Activated T-cell treated with anti-CD3 and anti-CD28 coated beads, Interleukin-2, amount 50 U/mL, for 4 hours (primary cell): ENCODE measurements at places on chromosomes 13 and 19.

- DNase-seq = no peak
These were observed 330.2 kb downstream of the DNAJC15 start for GRCh38 chr13:43353631-43354030.

- DNase-seq = no peak
These were observed 781.3 kb upstream of the MIR17HG start for GRCh38 chr13:90565985-90566713.

DNA sequence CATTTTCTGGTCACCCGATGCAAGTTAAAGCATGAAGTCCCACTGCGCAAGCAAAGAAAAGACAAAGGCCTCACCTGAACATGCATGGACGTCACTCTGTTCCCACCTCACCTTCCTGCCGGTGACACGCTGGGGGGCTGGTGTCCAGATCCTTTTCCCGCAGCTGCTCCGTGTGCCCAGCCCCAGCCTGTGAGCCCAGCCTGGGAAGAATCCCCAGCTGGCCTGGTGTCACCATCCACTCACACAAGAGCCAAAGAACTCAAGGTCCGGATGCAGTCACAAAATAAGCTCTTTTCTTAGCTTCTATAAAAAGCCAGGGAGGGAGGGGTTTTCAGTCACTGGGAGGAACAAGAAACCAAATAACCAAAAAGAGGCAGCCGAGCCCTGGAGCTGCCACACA lies 249.9 kb downstream of the COL4A1 start:
- DNase-seq = no peak

DNA sequence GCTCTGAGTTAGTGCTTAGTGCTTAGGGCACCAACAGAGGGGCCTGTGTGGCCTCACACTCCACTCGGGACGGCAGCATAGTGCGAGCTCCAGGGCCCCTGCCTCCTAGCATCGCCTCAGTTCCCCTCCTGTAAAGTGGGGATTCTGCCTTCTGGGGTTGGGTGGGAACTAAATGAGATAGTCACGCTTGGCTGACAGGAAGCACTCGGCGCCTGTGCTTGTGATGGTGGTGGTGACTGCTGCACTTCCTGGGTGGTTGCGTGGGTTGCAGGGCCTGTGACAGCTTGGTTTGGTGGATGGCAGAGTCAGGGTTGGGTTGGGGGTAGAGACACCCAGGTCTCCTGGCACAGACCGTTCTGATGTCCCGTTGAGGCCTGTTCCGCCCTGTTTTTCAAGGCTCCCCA lies 7.7 kb downstream of the PLEKHF1 start:
- DNase-seq = peak; percentile 83

DNA sequence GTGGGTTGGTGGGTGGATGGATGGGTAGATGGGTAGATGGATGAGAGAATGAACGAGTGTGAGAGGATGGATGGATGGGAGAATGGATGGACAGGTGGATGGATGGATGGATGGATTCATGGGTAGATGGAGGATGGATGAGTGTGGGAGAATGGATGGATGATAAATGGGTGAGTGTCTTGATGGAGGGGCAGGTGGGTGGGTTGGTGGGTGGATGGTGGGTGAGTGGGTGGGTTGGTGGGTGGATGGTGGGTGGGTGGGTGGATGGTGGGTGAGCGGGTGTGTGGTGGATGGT lies 35.4 kb upstream of the ONECUT3 start:
- DNase-seq = no peak

GRCh38 chr19:18992696-18993095 lies 40.6 kb downstream of the SUGP2 start:
- DNase-seq = no peak

GRCh38 chr13:32857077-32857476 lies 159.1 kb upstream of the KL start:
- DNase-seq = no peak
